ENCODE measurements at places on chromosomes 16 and 17.

- no peak for DNase-seq
Observed at GRCh38 chr16:75011634-75012307, 12.9 kb downstream of the ZNRF1 start.

DNA sequence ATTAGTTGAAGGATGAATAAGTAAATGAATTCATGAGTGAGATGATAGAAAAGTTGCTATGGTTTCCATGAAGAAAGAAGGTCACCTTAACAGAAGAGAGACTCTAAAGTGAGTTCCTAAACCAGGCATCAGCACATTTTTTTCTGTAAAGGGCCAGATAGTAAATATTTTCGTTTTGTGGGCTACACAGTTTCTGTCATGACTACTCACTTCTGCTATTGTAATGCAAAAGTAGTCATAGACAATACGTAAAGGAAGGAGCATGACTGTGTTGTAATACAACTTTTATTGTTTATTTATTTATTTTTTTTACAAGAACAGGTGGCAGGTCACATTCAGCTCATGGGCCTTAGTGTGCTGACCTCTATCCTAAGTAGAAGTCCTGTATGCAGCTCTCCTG, 426.1 kb upstream of the DYNLRB2 start:
- DNase-seq = no peak

GRCh38 chr16:78213751-78214150, 114.3 kb downstream of the WWOX start:
- DNase-seq = no peak

GRCh38 chr17:43216762-43217613, 5.3 kb downstream of the TMEM106A start:
- DNase-seq = no peak

All from esophagus squamous epithelium (tissue), 5 donors.